ENCODE measurements at places on chromosomes 7 and 10.

DNA sequence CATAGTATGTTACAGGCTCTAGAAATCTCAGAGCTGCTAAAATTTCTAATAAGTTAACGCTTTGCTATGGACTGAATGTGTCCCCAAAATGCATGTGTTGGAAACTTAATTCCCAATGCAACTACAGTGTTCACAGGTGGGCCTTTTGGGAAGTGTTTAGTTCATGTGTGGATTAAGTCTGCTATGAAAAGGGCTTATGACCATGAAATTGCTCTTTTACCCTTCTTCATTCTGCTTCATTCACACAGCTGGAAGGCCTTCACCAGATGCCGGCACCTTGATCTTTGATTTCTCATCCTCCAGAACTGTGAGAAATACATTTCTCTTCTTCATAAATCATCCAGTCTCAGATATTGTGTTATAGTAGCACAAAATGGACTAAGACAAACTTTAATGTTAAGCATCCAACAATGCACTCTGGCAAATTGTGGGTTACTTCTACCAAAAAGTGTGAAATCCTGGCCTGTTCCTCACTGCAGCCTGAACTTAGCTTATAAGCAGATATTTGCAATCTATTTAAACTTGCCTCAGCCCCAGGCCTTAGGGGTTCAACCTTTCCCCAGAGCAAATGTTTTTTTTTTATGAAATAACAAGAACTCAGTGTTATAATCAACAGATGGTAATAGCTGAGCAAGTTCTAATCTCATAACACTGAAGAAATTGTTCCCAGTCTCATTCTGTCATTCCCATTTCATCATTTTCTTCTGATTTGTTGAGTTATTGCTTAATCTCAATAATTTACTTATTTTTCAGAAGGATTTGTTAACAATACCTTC, 523.6 kb downstream of the KIF20B start:
- DNase-seq, result no peak

- DNase-seq, result no peak
Measured at GRCh38 chr7:155972247-155972646, 160.0 kb upstream of the SHH start.

GRCh38 chr10:115937768-115938056, 335.3 kb downstream of the GFRA1 start:
- DNase-seq, result no peak

DNA sequence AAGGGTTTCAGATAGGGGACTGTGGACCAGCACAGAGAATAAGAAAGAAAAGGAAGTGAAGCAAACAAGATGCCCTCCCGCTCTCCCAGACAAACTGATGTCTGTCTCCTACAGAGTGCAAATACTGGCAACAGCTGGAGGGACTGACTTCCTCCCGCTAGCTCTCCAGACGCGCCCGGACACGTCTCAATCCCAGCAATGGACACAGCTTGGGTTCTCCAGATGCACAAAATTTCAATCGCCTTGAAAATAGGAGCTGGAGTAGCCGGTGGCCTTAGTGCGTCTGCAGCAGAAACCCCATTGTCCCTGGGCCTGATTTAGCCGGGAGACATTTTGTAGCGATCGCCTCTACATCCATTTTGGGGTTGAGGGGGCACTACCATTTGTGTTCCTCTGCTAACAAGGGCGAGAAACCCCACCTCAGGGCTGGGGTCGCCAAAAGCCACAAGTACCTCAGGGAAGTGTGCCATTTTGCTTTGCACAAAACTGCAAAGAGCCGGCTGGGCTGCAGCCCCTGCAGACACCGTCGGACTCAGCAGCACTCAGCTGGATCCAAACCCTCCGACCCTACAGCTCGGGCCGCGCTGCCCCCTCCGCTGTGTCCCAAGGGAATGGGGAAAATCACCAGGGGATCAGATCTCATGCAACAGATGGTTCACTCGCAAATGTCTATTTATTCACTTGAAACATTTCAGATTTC, 5.9 kb downstream of the CPA2 start:
- no peak for DNase-seq

DNA sequence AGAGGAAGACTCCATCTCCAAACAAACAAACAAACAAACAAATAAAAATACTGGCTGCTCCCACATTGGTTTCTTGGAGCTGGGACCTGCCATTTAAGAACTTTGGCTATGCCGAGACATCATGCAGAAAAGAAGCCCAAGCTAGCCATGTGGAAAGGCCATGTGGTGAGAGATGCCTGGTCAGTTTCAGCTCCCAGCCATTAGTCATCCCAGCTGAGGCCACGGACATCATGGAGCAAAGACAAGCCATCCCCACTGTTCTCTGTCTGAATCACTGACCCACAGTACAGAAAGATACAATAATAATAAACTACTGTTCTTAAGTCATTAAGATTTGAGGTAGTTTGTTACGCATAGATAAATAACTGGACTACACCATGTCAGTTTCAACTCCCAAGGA, 70.0 kb upstream of the PCBD1 start:
- DNase-seq, result no peak

- DNase-seq, result no peak
Measured at GRCh38 chr7:22348379-22348778, 8.6 kb downstream of the RAPGEF5 start.

- no peak for DNase-seq
Measured at GRCh38 chr10:114316744-114317143, 77.7 kb downstream of the VWA2 start.

DNA sequence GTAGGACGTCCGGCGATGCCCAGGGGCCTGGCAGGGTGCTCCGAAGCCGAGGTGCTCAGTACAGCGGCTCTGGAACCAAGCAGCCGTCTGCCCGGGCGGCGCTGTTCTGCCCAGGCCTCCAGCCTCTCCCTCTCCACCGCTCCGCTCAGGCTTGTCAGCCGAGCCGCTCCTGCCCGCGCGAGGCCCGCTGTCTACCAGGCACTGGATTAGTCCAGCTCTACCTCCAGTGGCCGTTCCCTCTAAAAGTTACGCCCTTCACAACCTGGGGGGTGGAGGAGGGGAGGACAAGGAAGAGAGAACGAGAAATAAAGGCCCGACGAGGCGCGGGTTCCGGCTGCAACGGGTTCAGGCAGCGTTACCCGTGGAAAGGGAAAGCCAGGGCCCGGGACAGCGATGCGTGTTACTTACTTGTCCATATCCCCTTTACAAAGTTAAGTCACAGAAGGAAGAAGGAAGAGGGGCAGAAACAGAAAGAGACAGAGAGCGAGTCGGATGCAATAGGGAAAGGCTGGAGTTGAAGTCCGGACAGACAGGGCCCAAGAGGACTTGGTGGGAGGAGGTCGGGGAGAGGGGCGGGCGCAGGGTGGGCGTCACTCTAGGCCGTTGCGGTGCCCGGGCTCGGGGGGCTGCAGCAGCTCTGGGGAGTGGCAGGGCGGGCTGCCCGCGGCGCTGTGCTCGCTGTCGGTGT, 2.8 kb downstream of the SP8 start:
- no peak for DNase-seq

- no peak for DNase-seq
Measured at GRCh38 chr10:48468866-48469511, 135.9 kb downstream of the ARHGAP22 start.

- DNase-seq, result no peak
Measured at GRCh38 chr7:101066141-101066832, 19.0 kb upstream of the TRIM56 start.

DNA sequence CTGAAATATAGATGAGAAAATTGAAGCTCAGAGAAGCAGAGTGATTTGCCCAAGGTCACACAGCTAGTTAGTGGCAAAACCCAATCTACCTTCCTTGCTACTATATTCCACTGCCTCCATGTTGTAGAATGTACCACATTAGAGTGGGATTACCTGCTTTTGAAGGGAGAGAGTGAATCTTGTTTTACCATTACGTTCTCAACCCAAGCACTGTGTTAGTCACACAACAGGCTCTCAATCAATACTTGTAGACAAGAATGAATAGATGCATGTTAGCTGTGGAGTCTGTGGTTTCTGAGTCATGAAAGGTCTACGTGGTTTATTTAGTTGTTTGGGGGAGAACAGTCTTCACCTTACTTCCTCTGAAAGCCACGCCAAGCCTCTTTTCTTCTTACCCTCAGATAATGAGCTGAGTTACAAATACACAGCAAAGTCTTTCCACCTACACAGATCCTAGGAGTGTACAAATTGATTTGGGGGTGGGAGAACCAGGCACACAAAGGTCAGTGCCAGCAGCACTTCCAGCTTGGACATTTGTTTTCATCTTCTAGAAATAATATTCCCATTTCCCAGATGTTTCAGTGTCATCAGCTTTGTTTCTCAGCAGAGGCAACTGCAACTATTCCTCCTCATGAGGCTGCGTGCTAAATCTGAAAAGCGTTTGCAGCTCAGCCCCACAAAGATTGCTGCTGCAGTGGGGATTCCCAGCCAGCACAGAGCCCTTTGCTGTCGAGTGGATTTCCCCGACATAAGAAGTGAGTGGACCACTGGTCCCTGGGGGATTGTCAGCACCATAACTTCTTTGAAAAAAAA, 71.5 kb upstream of the ADO start:
- DNase-seq, result peak; percentile 33

DNA sequence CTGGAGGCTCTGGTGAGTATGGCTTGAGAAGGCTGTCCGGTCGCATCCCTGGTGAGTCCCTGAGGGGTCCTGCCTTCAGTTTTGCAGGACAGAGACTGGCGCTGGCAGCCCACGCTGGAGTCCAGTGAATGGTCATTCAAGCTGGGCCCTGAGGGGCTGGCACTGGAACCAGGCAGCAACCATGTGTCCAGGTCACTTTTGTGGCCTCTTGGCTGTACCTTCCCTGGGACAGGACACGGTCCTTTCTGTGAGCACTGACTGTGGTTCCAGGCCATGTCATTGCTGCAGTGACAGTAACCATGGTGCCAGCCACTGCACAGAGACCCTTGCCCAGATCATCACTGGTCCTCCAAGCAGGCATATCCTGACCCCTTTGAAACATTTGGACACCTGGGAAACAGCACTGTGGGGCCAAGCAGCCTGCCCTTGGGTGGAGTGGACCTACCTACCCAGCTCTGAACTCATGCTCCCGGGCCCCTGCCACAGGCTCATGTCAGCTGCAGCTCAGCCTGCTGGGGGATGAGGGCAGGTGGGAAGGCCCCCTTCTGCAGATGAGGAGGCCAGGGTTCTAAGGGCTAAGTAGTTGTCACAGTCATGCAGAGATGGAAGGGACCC, 72.1 kb downstream of the ADCY1 start:
- DNase-seq, result no peak

DNA sequence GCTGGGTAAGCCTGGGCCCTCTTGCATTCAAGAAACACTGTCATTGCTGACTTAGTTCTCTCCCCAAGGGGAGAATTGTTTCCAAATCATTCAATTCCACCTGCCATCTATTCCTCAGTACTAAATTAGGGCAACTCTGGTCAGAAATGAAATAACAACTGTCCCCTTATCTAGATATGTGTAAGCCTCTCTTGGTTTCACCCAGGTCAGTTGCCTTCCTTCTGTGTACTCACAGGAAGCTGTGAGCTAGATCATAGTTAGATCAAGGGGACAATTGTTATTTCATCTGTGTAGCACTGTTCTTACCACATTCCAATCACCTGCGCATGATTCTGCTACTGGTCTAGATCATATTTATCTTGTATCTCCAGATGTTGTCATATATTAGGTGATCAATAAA, 483.0 kb upstream of the SORCS1 start:
- DNase-seq, result no peak

DNA sequence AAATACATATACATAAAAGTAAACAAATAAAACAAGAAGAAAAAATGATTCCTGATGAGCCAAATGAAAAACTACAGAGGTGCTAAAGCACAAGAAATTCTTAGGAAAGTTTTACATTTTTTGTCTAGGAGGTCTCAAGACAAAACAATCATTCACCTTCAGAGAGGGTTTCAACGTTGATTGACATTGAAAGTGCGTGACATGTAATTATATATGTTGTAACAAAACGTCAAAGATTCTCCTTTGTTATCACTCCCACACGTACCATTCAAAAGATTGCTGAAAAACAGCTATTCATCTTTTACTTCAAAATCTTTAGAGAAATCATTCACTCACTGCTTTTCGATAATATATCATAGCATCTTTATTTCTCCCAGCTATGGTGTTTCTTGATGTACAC, 375.9 kb downstream of the NEBL start:
- DNase-seq, result no peak

- DNase-seq, result no peak
Measured at GRCh38 chr10:105070249-105070648, 429.2 kb downstream of the SORCS3 start.

GRCh38 chr10:124323111-124323725, 95.5 kb downstream of the OAT start:
- DNase-seq, result no peak

DNA sequence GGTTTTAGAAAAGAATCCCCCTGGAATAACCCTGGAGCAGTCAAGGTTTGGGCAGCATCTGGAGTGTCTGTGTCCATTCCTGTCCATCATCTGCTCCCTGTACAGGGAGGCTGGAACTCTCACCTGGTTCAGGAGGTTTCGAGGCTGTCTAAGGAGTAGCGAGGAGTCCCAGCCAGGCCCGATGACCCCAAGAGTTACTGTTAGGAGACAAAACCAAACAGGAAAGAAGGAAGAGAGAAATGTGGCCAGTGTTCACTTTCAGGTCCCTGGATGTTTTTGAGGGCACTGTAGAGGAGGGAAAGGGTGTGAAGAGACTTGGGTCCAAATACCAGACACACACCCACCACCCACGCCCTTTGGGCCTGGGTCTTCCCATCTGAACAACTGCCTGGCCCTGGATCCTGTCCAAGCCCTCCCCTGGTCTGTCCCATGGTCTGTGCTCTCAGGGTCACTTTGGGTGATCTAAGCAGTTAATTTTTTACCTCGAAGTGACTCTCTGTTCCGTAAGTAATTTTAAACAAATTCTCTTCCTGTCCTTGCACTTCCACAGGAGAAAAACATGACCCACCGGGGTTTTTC, 117.1 kb downstream of the ZMIZ1 start:
- no peak for DNase-seq

GRCh38 chr10:45383682-45384330, 9.8 kb downstream of the ALOX5 start:
- DNase-seq, result no peak

DNA sequence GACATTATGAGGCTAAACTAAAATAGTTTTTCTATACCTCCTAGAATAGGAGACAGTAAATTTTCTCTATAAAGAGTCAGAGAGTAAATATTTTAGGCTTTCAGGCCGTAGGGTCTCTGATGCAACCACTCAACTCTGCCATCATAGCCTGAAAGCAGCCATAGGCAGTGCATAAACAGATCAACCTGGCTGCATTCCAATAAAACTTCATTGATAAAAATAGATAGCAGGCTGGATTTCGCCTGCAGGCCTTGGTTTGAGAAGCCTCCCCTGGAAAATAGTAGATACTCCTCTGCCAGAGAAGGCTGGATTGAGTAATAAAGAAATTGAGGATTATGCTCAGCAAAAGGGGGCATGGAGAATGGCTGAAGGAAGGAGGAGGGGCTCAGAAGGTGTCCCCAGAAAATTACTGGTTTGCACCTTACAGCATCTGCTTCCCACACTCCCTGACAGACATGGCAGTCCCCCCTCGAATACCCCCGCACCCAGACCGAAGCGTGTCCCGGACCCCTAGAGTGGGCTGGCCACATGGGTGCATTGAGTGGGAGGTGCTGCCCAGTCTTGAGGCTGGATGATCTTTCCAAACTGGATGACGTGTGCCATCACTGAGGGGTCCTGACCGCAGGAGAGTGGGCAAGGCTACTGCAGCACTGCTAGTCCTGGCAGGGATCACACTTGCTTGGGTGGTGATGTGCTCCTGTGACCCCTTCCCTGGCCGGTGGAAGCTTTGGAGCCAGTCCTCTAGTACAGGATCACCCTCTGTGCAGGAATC, 126.6 kb downstream of the PTPN20 start:
- DNase-seq, result no peak

Data from stimulated activated CD4-positive, alpha-beta T cell treated with anti-CD3 and anti-CD28 coated beads, Interleukin-2, amount 100 ng/mL, for 48 hours (primary cell).